Stimulated activated CD4-positive, alpha-beta T cell treated with anti-CD3 and anti-CD28 coated beads, Interleukin-2, amount 100 ng/mL, for 24 hours (primary cell): ENCODE measurements at places on chromosomes 7 and 10.

GRCh38 chr7:102843850-102844249, 69.0 kb upstream of the LRRC17 start:
- no peak for DNase-seq

- DNase-seq, result no peak
These were observed 96.8 kb downstream of the TCERG1L start for GRCh38 chr10:131214521-131215244.

- no peak for DNase-seq
These were observed 7.4 kb downstream of the PRPS1L1 start for GRCh38 chr7:18020138-18020715.

GRCh38 chr7:150801946-150802771, 1.6 kb downstream of the TMEM176A start:
- no peak for DNase-seq

DNA sequence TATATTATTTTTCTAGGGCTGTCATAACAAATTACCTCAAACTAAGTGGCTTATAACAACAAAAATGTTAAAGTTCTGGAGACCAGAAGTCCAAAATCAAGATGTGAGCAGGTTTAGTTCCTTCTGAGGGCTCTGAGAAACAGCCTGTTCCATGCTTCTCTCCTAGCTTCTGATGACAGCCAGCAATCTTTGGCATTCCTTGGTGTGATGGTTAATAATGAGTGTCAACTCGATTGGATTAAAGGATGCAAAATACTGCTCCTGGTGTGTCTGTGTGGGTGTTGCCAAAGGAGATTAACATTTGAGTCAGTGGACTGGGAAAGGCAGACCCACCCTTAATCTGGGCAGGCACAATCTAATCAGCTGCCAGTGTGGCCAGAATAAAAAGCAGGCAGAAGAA, 26.3 kb upstream of the TNKS2 start:
- no peak for DNase-seq

DNA sequence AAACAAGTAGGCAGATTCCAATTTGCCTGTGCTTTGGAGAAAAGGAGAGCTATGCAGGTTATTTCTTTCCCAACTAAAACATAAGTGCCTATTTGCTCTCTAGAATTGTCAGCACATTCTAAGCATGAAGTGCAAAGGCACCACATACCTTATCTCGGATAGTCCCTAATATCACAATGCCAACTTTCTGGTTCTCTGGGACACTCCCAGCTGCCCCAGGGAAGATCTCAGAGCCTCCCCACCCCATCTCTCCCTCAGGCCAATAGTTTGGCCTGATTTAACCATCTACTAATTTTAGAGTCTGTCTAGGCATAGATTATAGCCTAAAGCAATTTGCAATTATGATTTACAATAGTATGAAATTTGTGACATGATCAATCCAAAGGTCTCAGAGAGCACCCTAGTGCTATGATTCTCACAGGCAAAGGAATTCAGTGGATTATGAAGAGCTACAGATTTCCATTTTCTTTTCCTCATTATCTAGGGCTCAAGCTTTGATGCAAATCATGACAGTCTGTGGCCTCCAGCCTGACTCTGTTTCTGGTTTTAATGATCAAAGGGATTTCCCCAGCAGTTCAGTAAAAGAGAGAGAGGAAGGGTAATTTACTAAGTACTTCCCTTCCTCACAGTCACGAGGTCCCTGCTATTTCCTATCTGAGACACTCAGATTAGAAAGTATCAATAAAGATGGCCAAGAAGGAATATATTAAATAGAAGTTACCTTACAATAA, 29.0 kb upstream of the IL6 start:
- DNase-seq, result peak; percentile 28

DNA sequence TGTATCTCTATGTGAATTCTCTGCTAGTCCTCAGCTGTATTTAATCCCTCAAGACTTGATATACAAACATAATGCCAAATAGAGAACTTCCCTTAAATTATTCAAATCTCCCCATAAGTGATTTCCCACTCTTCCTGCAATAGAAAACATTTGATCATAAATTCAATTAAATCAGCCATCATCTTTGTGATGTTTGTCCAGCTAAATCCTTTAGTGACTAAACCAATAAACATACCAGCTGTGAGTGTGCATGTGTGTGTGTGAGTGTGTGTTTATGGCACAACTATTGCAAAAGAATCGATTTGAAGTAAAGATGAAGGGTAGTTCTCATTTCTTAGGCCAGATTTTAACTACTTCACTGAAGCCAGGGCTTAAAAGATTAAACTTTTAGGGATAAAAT, 175.5 kb upstream of the FZD1 start:
- no peak for DNase-seq

DNA sequence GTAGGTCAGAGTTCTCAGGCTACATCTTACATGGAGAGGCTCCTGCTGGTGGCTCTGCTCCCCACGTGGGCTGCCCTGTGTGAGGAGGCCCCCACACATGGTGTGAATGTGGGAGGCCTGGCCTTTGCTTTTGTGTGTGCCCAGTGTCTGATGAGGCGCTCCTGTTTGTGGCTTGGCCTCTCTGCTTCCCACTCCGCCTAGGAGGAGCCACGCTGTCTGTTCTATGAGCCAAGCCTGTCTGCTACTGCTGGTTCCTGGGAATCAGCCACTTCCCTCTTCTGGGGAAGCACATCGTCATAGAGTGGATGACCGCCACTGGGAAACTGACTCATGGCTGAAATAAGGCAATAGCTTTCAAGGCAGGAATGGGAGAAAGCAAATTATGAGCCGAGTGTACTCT, 87.1 kb downstream of the CYP26A1 start:
- DNase-seq, result no peak

GRCh38 chr7:73899731-73900142, 38.8 kb downstream of the TMEM270 start:
- DNase-seq, result no peak

DNA sequence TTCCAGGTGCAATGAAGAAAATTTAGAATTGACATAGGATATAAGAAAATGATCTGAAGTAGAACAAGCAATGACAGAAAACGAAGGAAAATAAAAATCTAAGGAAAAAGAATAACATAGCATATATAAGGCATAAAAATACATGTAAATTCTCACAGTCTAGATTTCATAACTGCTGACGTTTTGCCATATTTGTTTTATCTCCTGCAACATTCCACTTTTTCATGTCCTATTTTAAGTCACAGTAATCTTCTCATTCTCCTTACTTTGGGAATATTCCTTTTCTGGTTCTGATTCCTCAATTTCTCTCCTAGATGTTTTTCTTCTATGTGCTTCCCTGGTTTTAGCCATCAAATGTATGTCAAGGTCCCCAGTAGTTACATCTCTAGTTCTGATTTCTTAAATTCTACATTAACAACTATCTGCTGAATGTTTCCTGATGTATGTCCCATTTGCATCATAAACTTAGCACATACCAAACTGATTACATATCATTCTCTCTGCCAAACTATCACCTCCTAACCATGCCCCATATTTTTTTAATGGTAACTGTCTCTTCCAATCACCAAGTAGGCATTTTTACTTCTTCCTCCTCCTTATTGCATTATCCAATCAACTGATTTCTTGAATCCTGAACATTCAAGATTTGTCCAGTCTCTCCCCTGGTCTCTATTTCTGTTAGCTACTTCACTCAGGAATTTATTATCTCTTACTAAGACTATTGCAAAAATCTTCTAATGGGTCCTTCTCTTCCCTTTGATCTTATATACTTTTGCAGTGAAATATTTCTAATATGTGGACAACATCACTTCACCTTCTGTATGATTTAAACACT, 171.3 kb downstream of the DNAJC1 start:
- no peak for DNase-seq

- no peak for DNase-seq
These were observed 357.4 kb downstream of the PLXNA4 start for GRCh38 chr7:132218876-132219275.

DNA sequence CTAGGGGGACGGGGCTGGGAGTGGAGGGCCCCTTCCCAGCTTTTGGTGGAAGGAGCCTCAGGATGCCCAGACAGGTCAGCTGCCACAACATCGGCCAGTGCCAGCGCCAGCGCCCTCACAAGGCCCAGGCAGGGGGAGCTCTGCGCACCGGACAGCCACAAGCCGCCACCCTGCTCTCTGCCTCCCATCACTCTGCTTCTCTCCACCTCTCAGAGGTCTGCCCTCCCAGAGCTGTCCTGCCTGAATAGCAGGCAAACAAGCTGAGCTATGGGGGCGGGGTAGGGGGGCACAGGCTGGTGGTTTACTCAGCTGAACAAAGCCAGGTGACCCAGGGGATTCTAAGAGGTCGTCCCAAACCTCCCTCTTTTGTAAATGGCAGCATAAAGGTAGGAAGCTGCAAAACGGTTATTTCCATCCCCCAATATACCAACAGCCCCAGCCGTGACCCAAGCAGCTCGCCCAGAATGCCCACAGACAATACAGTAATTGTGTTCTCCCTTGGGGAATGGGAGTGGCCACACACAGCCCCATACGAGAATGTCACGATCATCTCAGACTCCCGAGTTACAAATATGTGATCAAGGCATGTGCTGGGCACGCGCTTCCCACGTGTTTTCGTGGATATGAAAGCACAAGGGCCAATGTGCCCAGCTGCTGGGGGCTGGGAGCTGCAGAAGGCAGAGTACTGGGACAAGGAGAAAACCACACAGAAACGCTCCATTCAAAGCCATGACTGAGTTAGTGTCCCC, 19.7 kb downstream of the FAM53B start:
- no peak for DNase-seq

DNA sequence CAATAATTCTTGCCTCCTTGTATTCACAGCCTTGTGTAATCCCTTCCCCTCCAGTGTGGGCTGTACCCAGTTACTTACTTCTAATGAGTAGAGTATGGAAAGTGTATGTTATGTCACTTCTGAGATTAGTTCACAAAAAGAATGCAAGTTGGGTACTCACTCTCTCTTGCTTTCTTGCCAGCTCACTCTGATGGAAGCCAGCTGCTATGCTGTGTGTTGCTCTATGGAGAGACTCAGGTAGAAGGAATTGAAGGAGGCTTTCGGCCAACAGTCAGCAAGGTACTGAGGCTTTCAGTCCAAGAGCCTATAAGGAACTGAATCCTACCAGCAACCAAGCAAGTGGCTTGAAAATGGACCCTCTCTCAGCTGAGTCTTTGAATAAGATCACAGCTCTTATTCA, 9.7 kb upstream of the BICC1 start:
- no peak for DNase-seq

DNA sequence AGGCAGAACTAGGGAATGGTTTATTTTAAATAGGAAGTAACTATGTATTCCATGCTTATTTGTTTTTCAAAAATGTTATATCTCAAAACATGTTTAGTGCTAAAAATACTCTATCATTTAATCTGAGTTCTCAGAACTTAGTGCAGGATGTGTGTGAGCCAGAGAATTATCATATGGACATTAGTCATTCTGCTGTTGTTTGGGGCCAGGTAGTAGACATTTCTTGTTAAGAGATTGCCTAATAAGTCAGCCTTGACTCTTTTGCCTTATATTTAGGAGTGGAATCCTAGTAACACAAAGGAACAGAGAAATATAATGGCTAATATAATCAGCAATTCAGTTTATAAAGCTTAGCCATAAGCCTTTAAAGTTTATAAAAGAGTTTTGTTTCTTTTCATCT, 149.8 kb downstream of the CCSER2 start:
- DNase-seq, result no peak

GRCh38 chr7:116588225-116588624, 63.4 kb downstream of the CAV1 start:
- peak; percentile 30 for DNase-seq

DNA sequence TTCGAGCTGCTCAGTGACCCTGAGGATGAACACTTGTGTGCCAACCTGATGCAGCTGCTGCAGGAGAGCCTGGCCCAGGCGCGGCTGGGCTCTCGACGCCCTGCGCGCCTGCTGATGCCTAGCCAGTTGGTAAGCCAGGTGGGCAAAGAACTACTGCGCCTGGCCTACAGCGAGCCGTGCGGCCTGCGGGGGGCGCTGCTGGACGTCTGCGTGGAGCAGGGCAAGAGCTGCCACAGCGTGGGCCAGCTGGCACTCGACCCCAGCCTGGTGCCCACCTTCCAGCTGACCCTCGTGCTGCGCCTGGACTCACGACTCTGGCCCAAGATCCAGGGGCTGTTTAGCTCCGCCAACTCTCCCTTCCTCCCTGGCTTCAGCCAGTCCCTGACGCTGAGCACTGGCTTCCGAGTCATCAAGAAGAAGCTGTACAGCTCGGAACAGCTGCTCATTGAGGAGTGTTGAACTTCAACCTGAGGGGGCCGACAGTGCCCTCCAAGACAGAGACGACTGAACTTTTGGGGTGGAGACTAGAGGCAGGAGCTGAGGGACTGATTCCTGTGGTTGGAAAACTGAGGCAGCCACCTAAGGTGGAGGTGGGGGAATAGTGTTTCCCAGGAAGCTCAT, 1.1 kb downstream of the DDIT4 start:
- DNase-seq, result peak; percentile 80

DNA sequence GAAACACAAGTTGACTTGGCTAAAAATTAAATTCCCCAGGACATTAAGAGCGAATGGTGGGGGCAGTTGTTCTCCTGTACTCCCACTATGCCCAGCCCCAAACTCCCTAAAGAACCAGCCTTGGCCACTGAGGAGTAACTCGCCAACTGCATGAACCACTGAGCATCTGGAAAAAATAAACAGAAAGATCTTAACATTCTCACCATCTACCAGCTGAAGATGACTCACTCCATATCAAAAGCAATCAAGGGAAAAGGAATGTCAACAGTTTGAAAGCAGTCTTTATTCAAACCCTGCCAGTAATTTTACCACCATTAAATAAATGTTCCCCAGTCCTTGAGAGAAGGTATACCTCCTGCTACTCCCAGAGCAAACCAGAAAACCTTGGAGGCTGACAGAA, 45.4 kb downstream of the CTTNBP2 start:
- DNase-seq, result no peak

- DNase-seq, result no peak
These were observed 1.6 kb downstream of the LAMB4 start for GRCh38 chr7:108128514-108128913.

- DNase-seq, result no peak
These were observed 33.1 kb downstream of the SMC3 start for GRCh38 chr10:110600487-110601101.

DNA sequence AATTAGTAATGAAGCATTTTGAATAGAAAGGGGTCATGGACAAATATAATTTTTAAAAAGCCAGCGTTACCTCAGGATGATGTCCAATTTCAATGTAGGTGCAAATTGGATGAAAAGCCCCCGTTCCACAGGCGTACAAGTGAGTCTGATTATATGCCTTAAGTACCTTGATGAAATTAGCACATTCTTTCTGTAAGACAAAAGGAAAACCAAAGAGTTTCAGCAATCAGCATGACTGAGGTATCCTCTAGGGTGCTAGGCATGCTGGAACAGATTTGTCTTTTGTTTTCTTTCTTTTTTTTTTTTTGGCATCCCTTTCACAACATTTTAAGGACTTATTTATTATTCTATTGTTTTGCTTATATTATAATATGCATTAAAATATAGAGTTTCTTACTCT, 84.2 kb downstream of the SEMA3A start:
- DNase-seq, result no peak

DNA sequence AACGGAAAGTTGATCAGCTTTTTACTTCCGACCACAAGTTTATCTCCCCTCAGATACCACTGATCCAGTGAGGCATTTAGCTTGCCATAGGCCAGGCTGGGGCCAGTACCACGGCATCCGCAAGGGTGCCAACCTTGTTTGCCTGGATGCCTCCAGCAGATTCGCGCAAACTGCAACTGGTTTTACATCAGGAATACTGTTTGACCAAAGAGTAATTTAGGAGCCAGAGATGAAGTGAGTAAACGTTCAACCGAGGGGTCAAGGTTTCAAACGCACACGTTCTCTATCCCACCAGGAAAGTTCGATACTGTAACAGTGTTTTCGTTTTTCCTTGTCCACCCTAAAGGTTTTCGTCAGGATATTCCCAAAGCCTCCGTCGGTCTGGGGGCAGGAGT, 266 bp upstream of the MDFIC start:
- peak; percentile 33 for DNase-seq
